ENCODE measurements at places on chromosomes 5 and 9.
A peak's percentile ranks its signal among the peaks of the same experiment; 100 is the strongest.

DNA sequence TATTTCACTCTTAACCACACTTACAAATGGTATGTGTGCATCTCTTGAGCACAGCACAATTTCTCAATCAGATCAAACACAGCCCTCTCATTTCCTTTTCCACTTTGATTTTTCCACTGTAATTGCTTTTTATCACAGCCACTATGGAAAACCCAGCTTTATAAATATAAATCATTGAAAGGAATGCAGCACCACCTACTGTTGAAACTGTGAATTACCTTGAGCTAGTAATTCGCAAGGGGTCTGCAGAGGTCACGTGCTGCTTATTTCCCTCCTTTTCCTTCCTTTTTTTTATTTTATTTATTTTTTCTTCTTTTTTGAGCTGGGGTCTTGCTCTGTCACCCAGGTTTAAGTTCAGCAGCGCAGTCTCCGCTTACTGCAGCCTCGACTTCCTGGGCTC is 76.9 kb downstream of the CDH6 start:
- no peak for DNase-seq

GRCh38 chr5:87541033-87541432 is 128.3 kb upstream of the CCNH start:
- no peak for DNase-seq

DNA sequence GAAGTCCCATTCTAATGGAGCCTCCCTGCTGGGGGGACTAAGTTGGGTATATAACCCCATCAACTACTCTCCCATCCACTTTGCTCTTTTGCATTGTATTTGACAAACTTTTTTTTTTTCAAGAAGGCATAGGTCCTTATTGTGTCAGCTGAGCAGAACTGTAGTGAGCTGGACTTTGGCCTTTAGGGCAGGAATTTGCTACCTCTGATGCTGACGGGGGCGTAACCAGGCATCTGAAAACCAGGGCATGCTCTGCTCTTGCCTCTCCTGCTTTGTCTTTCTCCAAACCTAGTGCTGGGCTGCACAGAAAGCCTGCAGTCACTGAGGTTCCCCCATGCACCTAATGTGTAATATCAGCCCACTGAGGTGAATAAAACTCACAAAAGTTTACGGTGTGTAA is 49.0 kb downstream of the MSX2 start:
- no peak for DNase-seq

GRCh38 chr9:134252084-134252830 is 74.0 kb upstream of the RXRA start:
- no peak for DNase-seq

- no peak for DNase-seq
These were observed 163.4 kb downstream of the GHR start for GRCh38 chr5:42586625-42587024.

DNA sequence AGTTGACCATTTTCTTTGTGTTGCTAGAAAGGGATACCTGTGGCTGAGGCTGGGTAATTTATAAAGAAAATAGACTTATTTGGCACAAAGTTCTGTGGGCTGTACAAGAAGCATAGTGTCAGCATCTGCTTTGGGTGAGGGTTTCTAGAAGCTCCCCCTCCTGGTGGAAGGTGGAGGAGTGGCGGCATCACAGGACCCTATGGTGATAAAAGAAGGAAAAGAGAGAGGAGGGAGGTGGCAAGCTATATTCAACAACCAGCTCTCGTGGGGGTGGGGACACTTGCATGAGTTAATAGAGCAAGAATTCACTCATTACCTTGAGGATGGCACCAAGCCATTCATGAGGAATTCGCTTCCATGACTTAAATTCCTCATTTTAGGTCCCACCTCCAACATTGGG is 2041.4 kb upstream of the CDH9 start:
- DNase-seq: no peak

DNA sequence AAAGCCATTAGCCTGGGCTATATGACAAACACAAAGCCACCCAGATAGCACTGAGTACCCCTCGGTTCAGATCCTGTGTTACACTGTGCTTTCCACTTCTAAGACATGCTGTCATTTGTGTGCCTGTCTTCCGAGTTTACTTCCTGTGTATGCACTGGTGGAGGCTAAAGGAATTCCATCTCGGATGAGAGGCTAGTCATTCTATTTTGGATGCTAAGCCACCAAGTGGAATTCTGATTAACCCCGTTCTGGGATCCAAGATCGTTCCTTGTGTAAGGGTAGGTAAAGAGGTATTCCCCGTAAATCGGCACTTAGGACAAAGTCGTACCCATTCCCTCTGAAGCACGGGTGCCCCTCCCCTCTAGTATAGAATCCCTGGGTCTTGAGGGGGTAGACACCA is 8.7 kb downstream of the PROP1 start:
- no peak for DNase-seq

GRCh38 chr5:32276173-32276853 is 36.4 kb downstream of the MTMR12 start:
- DNase-seq: no peak

DNA sequence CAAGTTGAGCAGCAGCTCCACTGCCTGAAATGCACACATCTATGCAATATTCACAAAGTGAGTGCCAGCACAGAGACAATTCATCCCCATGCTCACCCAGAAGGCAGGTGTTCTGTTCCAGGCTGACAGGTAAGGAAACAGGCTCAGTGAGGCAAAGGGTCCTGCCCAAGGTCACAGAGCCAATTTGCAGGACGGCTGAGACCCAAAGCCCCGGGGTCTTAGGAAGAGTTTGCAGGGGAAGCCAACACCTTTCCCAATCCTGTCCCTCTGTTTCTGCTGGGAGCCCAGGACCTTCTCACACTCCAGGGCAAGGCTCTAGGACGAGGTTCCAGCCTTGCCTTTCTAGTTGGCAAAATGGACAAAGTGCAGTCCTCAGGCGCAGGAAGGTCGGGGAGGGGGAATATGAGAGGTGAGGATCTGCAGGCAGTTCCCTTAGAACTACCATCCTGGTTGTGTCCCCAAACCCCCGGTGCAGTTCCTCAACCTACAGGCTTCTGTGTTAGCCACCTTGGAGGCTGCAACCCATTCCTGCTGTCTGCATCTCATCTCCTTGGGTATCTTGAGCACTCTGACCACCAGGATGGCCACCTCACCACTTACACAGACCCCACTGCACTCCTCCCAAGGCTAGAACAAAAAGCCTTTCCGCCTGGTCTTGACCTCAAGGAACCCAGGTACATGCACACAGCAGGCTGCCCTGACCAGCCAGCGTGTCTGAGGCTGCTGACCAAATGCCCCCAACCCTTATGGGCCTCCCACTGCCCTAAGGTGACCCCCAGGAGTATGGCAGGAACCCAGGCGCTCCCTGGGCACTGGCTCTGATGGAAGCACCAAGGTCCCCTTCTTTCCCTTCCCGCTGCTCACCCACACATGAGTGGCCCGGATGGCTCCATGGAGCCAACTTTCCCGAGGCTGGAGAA is 1.9 kb upstream of the BRD3 start:
- no peak for DNase-seq

DNA sequence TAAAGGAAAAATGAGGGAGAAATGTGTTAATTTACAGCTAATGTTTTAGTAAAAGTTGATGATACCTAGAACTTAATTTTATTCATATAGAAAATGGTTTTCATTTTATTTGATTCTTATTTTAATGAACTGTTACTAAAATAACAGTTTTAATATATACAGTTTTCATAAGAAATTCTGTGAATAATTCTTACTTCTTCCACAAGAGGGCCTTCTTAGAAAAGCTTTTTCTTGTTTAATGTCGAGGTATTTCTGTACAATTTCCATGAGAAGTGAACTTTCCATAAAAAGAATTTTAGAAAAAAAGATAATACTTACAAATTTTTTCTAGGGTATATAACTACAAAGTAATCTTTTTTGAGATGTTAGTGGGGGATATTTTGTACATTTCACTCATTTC is 73.9 kb downstream of the KLF9 start:
- no peak for DNase-seq

- DNase-seq: no peak
These were observed 509.8 kb downstream of the EBF1 start for GRCh38 chr5:158589939-158590338.

DNA sequence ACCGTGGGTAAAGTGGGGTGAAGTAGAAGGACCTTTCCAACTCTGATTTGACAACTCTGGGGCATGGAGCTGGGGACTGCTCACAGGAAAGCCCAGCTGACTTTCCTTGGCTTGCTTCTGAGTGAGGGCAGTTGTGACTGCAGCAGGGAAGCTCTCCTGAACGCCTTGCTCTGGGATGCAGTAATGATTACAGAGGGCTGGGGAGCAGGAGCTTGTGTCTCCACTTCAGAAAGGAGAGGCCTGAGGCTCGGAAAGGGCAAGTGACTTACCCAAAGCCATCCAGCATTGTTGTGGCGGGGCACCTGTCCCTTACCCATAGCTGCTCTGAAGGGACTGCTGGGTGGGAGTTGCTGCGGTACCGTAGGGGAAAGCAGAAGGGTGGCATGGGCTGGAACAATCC is 41.2 kb downstream of the GSN start:
- no peak for DNase-seq

DNA sequence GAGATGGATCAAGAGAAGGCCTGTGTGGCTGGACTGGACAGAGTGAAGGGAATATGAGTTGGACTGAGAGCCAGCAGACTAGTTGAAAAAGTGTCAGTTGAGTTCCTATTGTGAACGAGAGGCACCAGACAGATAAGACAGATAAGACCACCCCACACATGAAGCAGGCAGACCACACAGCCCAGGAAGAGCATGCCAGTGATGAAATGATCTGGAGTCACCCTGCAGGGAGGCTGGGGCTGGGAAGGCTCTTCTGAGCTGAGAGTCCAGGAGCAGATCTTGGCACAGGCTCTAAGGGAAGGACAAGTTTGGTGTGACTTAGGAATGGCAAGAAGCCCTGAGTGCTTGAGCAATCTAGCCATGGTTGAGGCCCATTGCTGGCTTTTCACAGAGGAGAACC is 10.6 kb upstream of the SLC25A48 start:
- no peak for DNase-seq

DNA sequence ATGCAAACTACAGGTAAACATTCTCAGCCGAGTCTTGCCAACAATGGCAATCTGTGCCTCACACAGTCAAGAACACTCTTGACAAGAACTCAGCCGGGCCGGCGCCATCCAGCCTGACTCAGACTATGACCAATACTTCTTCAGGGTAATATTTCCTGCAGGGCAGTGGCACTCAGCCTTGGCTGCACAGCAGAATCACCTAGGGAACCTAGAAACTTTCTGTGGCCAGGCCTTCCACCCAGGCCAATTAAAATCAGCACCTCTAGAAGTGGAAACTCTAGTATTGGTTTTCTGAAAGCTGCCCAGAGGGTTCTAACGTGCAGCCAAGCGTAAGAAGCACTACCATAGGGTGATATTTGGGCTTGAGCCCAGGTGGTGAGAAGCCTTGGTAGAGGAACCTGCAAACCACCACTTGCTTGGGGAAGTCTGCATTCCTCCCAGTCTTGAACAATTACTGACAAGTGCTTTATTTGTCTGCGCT is 120.6 kb downstream of the TTLL11 start:
- DNase-seq: no peak

- DNase-seq: no peak
These were observed 49.6 kb upstream of the ITGA1 start for GRCh38 chr5:52738095-52738506.

DNA sequence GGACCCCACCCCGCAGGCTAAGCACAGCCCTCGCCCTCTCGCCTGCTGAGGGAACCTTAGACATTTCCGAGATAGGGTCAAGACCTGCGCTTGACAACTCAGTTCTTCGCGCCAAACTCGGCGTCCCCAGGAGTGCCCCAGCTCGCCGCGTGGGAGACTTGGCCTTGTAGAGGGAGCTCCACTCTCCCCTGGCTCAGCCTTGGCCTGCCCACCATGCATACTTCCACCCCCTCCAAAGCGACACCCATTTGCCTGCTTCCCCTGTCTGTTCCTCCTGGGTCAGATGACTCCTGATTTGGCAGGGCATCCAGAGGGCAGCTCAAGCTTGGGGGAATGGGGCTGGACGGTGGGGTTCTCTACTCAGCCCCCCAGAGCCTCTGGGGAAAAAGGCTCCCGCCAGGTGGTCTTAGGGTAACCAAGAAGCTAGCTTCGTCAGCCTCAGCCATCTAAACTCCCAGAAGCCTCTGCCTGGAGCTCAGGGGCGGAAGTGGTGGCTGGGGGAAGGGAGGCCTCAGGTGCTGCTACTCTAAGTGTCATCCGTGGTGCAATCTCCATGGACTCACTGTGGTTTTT is 560 bp downstream of the DOCK2 start:
- DNase-seq: peak; percentile 50

DNA sequence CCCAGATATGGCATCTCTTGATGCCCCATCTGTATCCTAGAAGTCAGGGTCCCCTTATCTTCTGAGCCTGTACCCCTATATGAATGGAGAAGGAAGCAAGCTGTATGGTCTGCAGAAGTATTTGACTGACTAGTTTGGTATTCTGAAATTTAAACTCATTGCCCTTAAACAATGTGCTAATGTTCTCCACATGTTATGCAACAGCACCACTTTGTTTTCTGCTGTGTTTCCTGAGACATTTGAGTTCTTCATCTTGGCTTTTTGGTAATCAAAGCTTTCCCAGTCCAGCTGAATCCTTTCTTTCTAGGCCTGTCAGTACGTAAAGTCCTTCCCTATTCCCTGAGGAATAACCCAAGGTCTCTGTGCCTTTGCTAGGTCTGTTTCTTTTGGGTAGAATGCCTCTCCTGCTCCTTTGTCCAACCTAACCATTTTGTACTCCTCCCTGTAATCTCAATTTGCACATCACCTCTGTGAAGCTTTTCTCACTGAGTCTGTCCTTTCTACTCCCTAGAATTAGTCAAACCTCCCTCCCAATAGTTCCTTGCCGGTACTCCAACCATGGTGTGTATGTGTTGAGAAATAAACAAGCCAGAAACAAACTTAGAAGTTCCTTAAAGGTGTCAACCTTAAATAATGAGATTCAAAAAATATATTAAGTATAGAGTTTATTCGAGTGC is 72.1 kb upstream of the HSPB3 start:
- DNase-seq: no peak

DNA sequence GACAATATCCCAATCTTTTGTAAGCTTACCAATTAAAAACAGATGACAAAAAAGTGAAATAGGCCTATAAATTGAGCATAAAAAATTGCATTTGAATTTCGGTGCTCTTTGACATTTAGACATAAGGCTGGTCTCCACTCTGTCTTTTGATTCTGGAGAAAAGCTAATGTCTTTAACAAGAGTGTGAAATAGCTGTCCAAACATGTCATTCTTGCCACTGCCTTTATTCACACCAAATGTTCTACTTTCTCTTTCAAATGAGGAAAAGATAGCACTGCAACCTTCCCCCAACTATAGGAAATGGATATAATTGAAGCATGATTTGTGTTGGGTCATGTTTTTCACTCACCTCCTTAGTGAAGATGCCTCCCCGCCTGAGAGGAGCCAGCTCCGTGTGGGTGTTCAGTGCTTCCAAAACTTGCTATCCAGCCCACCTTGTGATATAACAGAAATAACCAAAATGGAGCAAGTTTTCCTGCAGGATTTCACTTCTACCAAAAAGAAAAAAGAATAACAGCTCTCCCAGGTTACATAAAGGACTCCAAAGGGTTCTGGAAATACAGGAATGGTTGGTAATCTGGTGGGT is 55.2 kb upstream of the STK32A start:
- no peak for DNase-seq

- no peak for DNase-seq
These were observed 28.8 kb upstream of the ROR2 start for GRCh38 chr9:91978740-91979414.

GRCh38 chr9:99072040-99072394 is 32.9 kb upstream of the TGFBR1 start:
- DNase-seq: no peak

GRCh38 chr9:121556580-121556979 is 56.9 kb upstream of the GGTA1 start:
- DNase-seq: no peak

- DNase-seq: no peak
These were observed 8.8 kb upstream of the PGGT1B start for GRCh38 chr5:115271295-115272050.

GRCh38 chr5:14008819-14009311 is 64.4 kb upstream of the DNAH5 start:
- DNase-seq: no peak
